ENCODE measurements at places on chromosomes 11 and 22.

DNA sequence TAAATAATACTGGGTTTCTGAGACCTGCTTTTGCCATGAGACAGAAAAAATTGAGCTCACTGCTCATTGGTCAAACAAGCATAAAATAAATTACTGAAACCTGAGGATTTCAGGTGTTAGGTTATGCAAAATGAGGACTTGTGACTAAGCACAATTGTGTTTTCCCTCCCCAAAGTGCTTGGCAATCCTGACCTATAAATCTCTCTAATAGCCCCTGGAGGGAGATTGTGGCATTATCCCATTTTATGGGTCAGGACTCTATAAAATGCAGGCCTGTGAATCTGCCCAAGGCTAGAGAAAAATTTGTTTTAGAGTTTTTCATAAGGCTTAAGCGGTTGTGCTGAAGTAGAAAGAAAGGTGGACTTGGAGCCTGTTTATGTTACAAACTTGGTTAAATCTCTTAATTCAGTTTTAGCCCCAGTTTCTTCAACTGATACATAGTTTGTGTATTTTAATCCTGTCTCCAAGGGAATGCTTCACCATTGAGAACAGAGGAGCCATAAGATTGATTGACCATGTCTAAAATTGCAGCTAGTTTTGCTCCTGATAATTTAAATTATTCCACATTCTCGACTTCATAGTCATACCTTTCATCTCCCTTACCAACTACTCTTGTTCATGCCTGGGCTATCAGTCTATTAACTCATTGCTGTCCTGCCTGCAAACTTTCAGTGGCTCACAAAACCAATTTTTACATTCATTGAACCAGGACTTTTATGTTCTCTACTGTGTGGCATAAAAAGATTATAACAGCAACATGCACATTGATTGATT, 63.6 kb upstream of the LRRC4C start:
- no peak overlapping the region for H3K27ac ChIP-seq
- H3K4me3 ChIP-seq = no peak overlapping the region
- H3K4me1 ChIP-seq = no peaks in the 10 kb centered on the region
- DNase-seq = no peak
- no peaks in the 10 kb centered on the region for H3K27me3 ChIP-seq

DNA sequence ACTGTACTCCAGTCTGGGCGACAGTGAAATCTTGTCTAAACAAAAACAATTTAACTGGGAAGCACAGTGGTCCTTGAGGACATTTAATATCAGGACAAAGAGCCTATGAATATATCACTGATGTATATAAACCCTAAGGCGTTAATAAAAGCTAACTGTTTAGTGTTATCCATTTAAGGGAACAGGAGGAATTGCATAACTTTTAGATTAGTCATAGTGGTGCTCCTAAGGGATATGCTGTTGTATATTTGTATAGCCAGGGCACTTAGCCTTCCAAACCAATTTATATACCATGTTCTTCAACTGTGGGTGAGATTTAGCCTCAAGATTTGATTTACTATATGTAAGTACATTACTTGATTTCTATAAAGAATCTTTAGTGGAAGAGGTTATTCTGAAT, 3.0 kb upstream of the CHEK1 start:
- no peak overlapping the region for H3K27ac ChIP-seq
- H3K27me3 ChIP-seq = no peaks in the 10 kb centered on the region
- H3K4me1 ChIP-seq = peaks cover 7% of the 10 kb centered on the region
- H3K4me3 ChIP-seq = no peak overlapping the region

DNA sequence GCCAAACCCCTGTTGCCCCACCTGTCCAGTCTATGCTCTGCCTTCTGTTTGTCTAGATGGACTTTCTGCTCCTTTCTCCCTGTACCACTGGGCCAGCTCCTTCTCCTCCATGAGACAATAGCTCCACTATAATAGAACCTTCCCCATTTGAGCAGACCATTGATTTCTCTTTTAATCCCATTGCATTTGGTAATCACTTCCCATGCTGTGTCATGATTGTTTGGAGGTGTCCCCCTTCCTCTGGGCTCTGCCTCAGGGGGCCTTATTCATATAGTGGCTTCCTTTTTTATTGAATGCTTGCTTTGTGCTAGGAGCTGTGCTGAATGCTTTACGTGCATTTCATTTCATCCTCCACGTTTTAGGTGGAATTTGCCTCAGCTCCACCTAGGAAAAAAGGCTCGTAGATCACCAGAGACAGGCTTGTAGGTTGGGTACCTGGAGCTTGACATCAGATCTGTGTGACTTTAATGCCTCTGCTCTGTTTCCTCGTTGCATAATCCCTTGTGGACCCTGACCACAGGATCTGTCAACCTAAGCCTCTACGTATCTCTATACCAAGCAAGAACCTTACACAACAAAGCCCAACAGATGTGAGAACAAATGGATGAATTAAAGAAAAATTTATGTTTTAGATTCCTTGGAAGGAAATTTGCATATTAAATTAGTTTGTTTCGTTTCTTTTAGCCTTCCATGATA, 106.2 kb upstream of the RASSF10 start:
- H3K4me1 ChIP-seq = peaks cover 11% of the 10 kb centered on the region
- no peak overlapping the region for H3K4me3 ChIP-seq
- H3K27ac ChIP-seq = no peak overlapping the region
- no peak for DNase-seq

DNA sequence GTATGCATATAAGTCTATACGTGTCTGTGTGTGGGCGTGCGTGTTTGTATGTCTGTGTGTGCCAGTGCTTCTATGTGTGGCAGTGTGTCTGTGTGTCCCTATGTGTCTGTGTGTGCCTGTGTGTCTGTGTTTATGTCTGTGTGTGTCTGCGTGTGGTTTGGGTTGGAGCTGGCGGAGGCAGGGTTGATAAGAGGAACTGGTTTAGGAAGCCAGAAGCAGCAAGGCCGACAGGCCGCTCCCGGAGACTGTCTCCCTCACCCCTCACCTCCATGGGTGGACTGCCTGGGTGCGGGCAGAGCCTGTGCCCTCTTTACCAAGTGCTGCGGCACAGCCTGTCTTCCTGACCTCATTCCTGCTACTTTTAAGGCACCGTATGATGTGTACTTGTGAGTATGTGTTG, 327.1 kb upstream of the B3GAT1 start:
- no peak for DNase-seq
- H3K36me3 ChIP-seq = no peaks in the 10 kb centered on the region
- H3K4me1 ChIP-seq = no peaks in the 10 kb centered on the region
- H3K4me3 ChIP-seq = no peak overlapping the region
- no peaks in the 10 kb centered on the region for H3K27me3 ChIP-seq

- no peaks in the 10 kb centered on the region for H3K36me3 ChIP-seq
- no peaks in the 10 kb centered on the region for H3K4me1 ChIP-seq
- H3K27me3 ChIP-seq = no peaks in the 10 kb centered on the region
- DNase-seq = no peak
- H3K27ac ChIP-seq = no peak overlapping the region
These were observed 99.3 kb upstream of the LDLRAD3 start for GRCh38 chr11:35844579-35844978.

- DNase-seq = no peak
- no peaks in the 10 kb centered on the region for H3K27me3 ChIP-seq
- no peaks in the 10 kb centered on the region for H3K4me1 ChIP-seq
- no peak overlapping the region for H3K27ac ChIP-seq
- no peaks in the 10 kb centered on the region for H3K36me3 ChIP-seq
These were observed 23.6 kb downstream of the EIF4G2 start for GRCh38 chr11:10785146-10785474.

DNA sequence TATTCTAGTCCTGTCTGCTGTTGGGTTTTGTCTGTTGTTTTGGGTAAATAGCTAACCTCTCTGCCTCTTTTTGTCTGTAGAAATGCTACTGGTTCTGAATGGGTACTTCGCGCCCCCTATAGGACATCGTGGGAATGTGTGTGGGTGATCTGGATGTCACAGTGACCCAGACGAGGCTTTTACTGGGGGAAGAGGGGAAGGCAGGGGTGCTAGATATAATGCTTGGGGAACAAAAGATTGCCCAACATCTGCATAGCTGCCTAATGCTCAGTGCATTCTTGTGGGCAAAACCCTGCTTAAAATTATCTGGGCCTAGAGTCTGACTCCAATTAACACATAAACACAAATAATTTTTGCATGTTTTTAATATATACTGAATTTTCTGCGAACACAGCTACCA, 57.7 kb downstream of the BMAL1 start:
- no peaks in the 10 kb centered on the region for H3K36me3 ChIP-seq
- peaks cover 16% of the 10 kb centered on the region for H3K4me1 ChIP-seq
- no peaks in the 10 kb centered on the region for H3K27me3 ChIP-seq
- H3K4me3 ChIP-seq = no peak overlapping the region
- DNase-seq = peak; percentile 47

DNA sequence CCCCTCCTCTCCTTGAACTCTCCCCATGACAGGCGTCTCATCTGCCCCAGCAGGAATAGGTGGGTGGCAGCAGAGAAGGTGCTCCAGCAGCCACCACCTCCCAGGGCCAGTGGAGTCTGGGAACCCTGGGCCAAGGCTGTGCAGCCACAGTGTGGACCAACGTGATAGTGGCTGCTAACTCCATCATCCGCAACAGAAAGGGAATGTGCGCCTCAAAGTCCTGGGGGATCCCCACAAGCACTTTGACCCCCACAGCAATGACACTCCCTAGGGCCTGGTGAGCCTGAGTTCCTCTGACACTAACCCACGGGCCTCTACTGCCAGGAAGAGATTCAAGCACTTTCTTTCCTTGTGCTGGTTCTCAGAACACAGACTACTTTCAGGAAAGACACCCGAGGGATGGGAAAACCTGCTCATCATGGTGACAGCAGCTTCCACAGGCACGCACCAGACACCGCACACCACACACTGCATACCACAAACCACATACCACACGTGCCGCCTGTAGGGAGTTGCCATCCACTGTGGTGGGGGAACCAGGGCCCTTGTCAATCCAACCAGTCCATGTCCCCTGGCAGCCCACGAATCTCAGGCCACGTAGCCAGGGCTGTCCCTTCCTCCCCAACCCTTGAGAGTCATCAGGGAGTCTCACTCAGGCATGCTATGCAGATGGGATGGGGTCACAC, 3.4 kb upstream of the SLC25A1 start:
- no peaks in the 10 kb centered on the region for H3K36me3 ChIP-seq
- H3K4me1 ChIP-seq = peaks cover 3% of the 10 kb centered on the region
- no peak for DNase-seq
- H3K4me3 ChIP-seq = no peak overlapping the region

DNA sequence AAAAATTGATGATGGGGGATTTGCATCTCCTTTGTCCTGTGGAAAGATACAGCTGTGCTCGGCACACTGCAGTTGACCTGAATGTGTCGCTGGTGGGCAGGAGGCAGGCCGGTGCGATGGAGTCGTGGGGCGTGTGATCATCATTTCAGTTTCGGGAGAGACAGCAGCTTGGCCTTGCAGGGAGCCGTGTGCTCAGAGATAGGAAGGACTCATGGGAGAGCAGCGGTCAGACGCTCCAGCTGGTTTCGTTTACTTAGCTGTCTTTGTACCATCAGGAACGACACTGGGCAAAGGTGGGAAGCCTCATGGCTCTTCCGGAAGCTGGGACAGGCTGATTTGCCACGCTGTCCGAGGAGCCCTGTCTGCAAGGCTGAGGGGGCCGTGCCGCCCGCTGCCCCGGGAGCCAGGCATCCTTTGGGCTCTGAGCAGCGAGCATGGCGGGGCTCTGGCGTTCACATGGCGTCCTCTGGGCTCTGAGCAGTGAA, 32.7 kb downstream of the GRAMD4 start:
- H3K27me3 ChIP-seq = no peaks in the 10 kb centered on the region
- no peaks in the 10 kb centered on the region for H3K36me3 ChIP-seq
- no peak overlapping the region for H3K27ac ChIP-seq

DNA sequence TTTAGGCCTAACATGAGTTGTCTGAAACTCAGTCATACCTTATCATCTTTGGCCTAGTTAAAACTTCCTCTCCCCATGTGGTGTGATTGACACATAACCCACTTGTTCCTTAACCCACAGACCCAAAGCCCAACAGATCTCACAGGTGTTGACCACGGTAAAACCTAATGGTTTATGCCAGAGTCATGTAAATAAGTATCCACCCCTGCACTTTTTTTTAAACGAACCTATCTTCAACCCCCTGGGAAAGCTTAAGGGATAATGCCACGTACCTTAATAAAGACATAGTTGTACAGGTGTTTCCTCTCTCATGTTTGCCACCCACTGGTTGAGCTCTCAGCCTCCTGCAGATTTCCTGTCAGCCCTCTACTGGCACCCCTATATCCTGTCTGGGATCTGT, 709.3 kb upstream of the CCDC179 start:
- DNase-seq = peak; percentile 96
- H3K27ac ChIP-seq = peak overlapping the region; percentile 88
- H3K36me3 ChIP-seq = no peaks in the 10 kb centered on the region
- no peaks in the 10 kb centered on the region for H3K27me3 ChIP-seq
- H3K4me1 ChIP-seq = peaks cover 41% of the 10 kb centered on the region

DNA sequence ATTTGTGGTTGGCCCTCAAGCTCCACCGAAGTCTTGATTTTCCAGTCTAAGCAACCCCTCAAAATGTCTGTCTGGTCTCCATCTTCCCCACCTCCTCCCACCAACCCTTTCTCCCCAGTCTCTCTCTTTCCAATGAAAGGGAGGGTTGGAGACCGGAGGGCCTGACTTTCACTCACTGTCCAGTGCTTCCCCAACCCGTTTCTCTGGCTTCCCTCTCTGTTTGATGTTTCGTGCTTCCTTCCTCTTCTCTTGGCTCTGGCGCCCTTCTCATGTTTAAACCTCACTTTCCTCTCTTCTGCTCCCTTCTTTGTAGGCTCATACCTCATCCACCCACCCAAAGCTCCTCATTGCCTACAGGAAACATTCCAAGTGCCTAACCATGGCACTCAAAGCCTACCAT, 11.1 kb upstream of the VPS37C start:
- no peaks in the 10 kb centered on the region for H3K27me3 ChIP-seq
- H3K36me3 ChIP-seq = no peaks in the 10 kb centered on the region
- DNase-seq = no peak
- peaks cover 9% of the 10 kb centered on the region for H3K4me1 ChIP-seq
- H3K4me3 ChIP-seq = no peak overlapping the region
- H3K27ac ChIP-seq = no peak overlapping the region

All from MM.1S (cell line).